ENCODE measurements at places on chromosomes 2 and 18.

DNA sequence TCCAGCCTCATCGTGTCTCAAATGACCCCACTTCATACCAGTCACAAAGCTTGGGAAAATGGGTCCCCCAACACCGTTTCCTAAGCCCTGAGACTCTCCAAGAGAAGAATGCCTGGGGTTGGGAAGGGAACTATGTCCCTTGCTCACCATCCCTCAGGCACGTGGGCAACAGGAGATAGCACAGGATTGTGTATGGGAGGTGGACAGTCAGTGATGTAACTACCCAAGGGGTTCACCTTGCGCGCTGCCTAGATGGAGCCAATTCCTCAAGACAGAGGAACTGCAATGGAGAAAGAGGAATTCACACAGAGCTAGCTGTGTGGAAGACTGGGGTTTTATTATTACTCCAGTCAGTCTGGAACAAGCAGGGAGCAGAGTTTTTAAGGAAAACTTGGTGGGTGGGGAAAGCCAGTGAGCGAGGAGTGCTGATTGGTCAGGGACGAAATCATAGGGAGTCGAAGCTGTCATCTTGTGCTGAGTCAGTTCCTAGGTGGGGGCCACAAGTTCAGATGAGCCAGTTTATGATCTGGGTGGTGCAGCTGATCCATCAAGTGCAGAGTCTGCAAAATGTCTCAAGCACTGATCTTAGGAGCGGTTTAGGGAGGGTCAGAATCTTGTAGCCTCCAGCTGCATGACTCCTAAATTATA lies 13.8 kb upstream of the CXCR1 start:
- DNase-seq = no peak

GRCh38 chr2:226304308-226304707 lies 495.3 kb downstream of the IRS1 start:
- DNase-seq = no peak

DNA sequence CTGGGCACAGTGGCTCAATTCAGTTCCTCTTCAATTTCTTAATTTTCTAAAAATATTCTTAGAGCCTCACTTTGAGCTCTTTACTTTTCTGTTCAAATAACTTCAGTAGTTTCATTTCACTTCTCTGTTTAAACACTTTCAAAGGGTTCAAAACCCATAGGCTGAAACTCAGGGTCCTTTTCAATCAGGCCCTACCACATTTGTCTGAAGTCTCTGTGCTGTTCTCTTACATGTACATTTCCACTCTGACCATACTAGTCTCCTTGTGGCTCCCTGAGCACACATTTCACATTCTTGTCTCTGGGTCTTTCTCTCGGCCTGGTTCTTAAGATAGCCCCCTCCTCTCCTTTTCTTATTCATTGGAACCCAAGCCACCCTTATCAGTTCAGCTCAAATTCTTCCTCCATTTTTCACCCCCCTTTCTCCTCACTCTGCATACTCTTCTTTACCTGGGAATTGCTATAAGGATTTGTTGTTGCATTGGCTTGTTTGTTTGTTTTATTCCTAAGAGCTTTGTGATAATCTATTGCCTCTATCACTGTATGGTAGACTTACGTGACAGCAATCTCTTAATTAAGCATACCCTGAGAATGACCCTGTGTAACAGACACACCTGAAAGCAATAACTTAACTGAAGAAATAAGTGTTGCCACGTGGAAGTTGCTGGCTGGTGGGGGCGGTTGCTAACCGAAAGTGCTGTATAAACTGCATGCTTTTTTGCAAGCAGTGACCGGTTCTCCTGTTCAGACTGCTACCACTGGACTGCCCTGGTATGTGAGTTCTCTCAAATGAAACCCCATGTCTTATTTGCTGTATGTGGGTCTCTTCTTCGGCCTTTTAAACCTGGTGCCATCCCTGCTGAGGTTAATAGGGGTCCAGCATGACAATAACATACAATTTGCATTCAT lies 27.7 kb upstream of the ACADL start:
- DNase-seq = no peak

DNA sequence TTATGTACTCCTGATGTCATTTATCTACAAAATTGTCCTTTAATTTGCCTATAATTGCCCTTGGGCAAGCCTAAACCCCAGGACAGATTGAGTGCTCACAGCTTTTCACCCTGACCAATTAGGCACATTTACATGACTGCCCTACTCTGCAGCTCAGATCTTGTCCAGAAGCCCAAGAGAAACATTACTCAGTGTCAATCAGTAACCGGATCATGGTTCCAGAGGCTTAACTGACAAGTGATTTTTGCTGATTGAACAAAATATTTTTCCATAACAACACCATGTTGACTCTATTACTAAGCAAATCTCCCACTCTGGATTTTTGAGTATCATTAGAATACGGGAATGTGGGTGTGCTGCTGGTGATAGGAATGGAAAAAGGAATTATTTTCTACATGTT lies 465.4 kb upstream of the TNP1 start:
- no peak for DNase-seq

DNA sequence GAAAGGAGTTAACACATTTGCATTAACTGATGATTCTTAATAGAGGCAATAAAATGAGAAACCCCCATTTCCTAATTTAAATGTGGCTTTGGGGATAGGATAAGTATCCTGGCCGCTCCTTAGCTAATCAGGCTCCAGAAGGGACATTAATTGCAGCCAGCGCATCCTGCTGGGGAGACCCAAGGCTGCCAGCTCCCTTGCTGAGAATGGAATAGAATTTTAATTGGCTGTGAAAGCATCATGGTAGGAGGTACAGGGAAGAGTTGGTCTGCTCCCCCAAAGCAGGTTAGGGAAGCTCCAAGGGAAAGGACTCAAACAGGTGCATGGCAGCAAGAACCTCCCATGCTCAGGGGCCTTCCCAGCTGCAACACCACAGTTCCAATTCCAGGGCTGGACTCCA lies 71.4 kb downstream of the MARCHF4 start:
- no peak for DNase-seq

DNA sequence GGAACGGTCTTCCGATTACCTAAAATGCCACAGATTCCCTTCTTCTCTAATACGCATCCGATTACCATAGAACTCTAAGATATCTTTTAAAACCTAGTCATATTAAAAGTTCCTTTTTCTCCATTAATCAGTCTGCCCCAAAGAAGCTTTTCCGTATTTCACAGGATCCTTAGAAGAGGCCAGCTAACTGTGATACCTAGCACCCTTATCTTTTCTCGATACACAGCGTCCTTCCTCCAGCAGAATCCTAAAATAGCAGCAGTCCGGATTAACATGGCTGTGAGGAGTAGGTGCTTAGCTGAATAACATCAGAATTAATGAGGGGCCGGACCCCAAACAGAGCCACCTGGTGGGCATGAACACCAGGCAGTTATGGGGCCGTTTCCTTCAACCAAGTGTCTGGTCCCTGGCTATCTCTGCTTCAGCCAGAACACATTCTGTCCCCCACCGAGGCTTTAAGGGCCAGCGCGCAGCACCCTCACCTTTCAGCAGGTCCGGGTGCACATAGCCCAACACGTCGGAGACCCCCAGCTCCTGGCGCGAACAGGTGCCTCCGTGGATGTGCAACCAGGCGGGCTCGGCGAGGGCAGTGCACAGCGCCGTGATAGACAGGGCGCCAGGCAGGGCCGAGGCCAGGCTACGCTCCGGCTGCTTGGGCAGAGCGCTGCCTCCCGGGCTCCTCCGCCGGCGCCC lies 995 bp downstream of the TMEM127 start:
- no peak for DNase-seq

- no peak for DNase-seq
Observed at GRCh38 chr2:130827502-130828251, 9.0 kb upstream of the ARHGEF4 start.

DNA sequence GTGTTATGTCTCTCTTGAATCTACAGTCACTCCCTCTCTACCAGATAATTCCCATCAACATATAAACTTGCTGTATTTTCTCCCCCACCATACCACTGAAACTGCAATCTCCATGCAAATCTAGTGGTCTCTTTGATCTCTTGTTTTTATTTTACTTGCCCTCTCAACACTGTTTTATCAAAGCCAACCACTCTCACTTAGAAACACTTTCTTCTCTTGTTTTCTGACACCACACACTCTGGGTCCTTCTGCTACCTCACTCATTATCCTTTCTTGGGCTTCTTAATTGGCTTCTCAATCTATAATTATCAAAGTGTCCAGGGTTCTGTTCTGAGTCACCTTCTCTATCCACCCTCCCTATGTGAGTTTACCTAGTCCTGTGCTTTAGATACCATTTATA lies 2.0 kb upstream of the MCFD2 start:
- DNase-seq = no peak

DNA sequence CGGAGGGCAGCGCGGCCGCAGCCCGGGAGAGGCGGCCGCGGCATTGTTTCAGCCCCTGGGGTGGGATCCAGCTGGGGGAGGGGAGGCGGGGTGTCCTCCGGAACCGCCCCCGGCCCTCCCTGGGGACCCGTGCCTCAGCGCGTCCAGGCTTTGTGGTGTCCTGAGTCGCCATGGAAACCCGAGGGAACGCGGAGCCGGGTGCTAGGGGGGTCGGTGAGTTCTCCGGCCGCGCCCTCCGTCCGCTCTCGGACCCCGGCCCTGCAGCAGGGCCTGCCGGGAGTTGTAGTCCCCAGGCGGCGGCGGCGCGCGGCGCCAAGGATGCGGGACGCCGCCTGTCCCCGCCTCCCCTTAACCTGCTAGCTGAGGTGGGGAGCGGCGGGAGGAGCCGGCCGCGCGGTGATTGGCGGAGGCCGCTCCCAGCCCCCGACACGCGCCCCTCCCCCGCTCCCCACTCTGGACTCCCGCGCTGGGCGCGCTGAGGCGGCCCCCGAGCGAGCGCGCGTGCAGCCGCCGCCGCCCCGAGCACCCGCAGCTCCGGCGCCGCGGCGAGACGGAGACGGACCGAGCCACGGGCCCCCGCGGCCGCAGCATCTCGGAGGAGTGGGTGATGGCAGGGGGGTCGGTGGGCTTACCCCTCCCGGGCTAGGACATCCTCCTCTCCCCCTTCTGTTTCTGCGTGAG lies at the start of gene DPYSL5:
Gene DPYSL5 (plus strand): TSS at position 478 of the 681 bp plus-strand sequence. CDS start 50,368 bp downstream, outside the sequence.
- DNase-seq = peak; percentile 65

GRCh38 chr2:189498205-189498604 lies 56.9 kb downstream of the WDR75 start:
- DNase-seq = no peak

DNA sequence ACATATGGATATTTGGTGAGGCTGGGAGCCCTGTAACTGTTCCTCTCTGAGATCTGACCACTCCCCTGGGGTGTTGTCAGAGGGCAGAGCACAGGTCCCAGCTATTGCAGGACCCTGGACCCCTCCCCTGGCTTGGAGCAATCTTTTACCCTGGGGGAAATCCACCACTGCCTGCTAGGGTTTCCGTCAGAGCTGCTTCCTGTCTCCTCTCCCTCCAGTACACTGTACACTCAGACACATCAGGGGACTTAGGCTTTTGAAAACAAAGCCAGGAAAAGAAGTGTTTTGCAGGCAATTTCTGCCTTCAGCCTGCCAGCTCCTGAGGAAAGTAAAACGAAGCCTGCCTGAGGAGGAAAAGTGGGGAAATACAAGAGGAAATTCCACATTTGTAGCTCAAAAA lies 13.2 kb upstream of the CEP68 start:
- DNase-seq = no peak

DNA sequence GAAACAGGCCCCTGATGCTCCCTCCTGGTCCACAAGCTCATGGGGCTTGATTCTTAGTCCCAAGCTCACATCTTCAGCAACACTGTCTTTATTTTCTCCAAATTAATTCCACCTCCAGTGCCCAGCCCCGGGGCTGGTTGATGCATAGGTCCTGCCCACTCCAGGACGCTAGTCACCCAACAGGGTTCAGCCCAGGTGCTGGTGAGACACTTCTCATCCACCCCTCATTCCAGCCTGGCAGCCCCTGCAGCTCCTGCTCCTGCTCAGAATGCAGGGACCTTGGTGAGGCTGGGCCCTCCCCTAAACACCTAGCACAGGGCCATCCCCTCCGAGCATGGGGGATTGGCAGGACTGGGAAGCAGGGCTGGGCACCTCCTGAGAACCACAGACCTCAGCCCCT lies 25.7 kb downstream of the STEAP3 start:
- DNase-seq = no peak

GRCh38 chr2:3300224-3300995 lies 77.2 kb downstream of the EIPR1 start:
- no peak for DNase-seq

DNA sequence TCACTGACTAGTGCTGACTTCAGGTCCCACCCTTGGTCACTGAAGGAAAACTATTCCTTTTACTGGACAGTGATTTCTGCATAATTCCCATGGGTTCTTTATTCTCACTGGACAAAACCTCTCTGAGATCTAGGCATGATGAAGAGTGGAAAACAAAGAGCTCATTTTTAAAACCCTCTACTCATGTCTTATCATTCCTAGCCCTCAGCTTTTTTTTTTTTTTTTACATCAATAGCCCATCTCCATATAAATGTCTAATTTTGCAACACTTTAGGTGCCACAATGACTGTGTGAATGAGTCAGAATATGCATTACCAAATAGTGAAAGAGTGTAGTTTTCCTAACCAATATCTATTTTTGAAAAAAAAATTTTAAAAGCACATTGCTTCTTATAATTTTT lies 74.8 kb downstream of the TCF4 start:
- DNase-seq = no peak

GRCh38 chr18:36706134-36706881 lies 122.5 kb downstream of the TPGS2 start:
- DNase-seq = no peak

DNA sequence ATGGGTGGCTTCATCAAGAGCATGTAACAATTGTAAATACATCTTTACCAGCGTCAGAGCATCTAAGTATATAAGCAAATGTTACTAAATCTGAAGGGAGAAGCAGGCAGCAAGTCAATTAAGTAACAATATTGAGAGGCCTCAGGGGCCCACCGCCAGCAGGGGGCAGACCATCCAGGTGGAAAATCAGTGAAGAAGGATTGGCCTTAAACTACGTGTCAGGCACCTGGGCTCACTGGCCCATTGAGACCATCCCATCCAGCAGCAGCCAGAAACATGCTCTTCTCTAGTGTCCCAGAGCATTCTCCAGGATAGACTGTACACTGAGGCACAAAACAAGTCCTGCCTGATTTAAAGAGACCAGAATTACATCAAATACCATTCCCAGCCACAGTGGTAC lies 96.2 kb upstream of the SNTG2 start:
- no peak for DNase-seq

- DNase-seq = no peak
Observed at GRCh38 chr2:192696857-192697256, 502.1 kb upstream of the TMEFF2 start.

DNA sequence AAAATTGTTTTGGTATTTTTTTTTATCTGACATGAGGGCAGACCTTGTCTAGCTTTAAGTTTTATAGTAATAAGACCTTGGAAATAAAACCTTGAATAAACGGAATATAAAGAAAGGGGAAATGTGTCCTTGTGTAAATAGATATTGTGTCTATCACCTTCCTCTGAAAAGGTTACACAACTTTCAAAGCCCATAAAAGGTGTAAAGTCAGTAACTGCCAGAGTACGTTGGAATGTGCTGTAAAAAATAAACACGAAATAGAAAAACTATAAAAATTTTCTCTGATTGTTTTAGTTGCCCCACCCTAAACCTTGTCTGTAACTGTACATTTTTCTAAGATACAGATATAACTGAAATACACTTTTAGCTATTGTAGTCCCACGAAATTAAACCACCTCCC lies 82.3 kb downstream of the ZEB2 start:
- no peak for DNase-seq

GRCh38 chr2:216589791-216590190 lies 43.4 kb upstream of the IGFBP2 start:
- DNase-seq = no peak

- no peak for DNase-seq
Observed at GRCh38 chr18:26729008-26729407, 136.5 kb downstream of the AQP4 start.

All from NCI-H2107 (cell line).